ENCODE measurements at places on chromosomes 7 and 10. TPM values are rescaled to one million over a fixed set of nuclear protein-coding genes. Genes with fewer than 3 reads are reported as not detected.
A peak's percentile ranks its signal among the peaks of the same experiment; 100 is the strongest.

The DLG5 gene
- 19.3 TPM for total RNA-seq

The MMP21 gene
- total RNA-seq = not detected

The CYP3A7 gene
- 1.6 TPM for total RNA-seq

The PTF1A gene
- not detected for total RNA-seq

The ZNF277 gene
- 31.0 TPM for total RNA-seq

The ZNF248 gene
- total RNA-seq = 14.3 TPM

The OR2A12 gene
- not detected for total RNA-seq

The JCAD gene
- 67.6 TPM for total RNA-seq

GRCh38 chr10:66917104-66917503, 8.7 kb upstream of the LRRTM3 start:
- DNase-seq = no peak

DNA sequence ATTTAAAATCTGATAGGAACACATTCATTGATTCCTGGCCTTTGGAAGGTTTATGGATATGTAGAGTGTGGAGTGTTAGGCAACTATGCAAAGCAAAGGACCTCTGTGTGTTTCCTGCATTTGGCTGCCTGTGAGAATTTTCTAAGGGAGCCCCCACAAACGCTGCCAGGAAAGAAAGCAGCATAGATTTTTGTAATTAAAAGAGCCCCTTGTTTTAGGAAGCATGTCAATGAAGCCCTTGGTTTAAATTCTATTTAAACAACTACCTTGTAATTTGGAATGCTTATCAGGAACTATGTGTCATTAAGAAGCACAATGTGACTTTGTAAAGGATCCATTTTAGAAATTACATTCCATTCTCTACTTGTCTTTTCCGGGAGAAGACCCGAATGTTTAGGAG, 742.5 kb downstream of the NXPH1 start:
- DNase-seq = no peak

- no peak for DNase-seq
Observed at GRCh38 chr7:99380032-99380822, 5.7 kb downstream of the ARPC1B start.

DNA sequence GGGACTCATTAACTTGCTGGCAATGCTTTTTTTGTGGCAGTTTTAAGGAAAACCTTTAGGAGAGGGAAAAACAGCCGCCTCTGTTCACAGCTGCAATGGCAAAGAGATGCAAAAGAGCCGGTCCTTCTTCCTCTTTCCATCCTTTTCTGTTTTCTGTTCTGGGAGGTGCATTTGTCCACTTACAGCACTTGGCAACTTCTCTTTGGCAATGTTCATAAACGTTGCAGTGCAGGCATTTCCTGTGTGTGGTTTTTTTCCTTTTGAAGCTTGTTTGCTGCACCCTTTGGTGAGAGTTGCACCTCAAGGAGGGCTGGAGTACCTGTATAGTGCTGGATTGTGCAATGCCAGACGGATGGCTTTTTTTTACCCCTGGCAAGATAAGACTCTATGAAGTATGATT, 53.9 kb upstream of the HABP2 start:
- no peak for DNase-seq

GRCh38 chr7:26664735-26665416, 199.5 kb downstream of the SKAP2 start:
- DNase-seq = no peak

DNA sequence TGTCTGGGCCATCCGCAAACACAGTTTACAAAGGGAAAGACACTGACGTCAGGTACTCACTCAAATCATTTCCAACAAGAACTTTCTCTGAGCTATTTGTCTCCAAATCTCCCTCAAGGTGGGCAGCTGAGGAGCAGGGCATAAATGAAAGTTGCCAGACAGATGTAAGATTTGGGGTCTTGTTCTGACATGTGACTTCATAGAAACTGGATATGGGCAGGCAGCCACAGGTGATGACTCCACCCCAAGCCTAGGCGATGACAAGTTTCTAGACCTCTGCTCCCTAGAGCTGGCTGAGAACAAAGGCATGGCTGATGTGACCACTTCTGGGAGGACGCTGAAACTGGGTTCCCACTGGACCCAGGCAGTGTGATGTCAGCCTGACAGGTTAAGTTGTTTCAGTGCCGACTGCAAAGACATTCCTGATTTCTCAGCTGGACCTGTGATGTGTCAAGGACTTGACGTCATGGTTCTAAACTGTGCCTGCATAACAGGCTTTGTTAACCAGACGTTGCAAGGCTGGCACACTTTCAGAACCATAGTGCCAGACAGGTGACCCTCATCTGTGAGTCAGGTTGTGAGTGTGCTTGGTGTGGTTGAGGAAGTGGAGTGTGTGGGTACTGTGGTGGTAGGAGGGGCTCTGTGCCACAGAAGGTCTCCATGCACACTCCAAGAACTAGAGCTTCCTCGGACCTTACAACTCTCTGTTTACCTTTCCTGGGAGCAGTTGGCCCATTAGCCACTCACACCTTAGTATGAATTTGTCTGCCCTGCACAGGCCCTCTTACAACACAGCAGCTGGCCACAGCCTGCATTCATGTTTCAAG, 39.9 kb upstream of the EBF3 start:
- no peak for DNase-seq

- DNase-seq = no peak
Observed at GRCh38 chr10:84176836-84177474, 3.4 kb downstream of the GPR15LG start.

DNA sequence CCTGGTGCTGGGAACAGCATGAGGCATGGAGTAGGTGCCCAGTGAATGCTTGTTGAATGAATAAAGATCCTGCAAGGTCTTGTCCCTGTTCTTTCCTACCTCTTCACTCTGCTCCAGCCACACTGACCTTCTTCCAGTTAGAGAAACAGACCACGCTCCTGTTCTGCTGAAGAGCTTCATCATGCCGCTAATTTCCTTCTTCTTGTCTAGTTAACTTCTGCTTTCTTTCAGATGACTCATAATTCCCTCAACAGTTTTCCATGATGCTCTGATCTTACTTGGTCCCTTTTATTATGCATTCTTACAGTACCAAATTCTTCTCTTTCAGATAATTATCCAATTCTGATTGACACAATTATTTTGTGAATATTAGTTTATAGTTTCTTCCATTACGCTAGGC, 59.5 kb upstream of the C1QL3 start:
- DNase-seq = no peak

DNA sequence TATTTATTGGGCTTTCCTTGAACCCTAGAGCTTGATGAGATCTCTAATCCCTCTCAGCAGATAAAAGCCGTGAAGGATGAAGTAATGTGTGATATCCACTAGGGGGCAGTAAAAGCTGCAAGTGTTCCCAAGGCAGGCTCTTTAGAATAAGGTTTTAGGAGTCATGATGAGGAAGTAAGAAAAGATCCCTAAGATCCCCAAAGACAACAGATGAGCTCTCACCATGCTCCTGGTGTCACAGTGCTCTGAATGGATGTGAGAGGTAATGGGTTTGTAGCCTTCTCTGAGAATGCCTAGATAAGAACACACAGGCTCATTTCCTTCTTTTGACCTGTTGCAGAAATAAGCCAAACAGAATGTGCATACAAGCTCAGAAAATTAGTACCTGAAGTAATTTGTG, 70.4 kb upstream of the ITPRID1 start:
- DNase-seq = no peak

DNA sequence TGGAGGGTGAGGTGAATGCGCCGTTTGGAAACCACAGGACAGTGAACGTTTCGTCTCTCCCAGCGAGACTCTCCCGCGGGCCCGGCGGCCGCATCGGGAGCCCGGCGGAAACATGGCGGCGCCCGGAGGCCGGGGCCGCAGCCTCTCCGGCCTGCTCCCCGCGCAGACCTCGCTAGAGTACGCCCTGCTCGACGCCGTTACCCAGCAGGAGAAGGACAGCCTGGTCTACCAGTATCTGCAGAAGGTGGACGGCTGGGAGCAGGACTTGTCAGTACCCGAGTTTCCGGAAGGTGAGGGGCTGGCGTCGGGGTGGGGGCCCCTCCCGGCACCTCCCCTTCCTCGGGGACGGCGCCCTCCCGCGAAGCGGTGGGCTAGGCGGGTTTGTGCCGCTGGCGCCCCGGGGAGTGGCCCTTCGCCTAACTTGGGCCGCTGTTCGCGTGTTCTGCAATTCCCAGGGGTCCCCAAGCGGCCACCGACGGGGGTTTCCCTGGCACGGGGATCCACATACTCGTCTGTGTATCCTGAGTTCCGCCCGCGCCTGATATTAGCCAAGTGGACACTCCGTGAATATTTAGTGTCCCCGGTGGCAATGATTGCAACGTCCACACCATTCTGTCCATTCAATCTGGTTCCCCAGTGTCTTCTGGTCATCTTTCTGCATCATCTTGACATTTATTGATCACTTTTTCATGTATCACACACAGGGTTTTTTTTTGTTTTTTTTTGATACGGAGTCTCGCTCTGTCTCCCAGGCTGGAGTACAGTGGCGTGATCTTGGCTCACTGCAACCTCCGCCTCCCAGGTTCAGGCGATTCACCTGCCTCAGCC, 514 bp downstream of the NHLRC2 start:
- peak; percentile 77 for DNase-seq

DNA sequence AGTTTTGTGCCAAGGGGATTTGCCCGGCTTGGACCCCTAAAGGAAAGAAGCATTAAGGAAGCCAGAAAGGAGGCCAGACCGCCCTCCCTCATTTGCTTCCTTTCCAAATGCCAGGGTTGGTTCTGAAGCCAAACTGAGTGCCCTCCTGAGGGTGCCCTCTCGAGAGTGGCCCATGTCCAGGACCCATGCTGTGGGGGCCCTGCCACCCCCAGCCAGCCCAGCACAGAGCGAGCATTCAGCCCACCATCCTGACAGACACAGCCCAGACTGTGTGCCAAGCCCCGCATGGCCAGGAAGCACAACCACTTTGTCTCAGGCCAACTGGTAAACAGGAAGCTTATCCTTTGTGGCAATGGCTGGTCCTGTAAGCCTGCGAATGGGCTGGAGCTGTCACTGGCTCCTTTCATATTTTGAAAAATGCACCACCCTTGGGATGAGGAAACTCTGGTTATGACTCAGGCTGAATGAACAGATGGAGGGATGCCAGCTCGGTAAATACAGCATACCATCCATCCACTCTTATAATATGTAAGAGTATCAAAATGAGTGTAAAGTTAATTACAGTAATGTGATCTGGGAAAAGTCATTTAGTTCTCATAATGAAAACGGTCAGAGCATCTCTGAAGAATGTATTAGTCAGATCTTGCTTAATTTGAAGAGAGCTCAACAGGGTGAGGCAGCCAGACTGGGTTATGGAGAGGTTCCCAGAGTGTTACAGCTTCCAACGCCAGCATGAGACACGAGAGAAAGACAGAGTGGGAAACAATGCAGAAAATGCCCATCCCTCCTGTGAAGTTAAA, 65.0 kb downstream of the STK17A start:
- peak; percentile 71 for DNase-seq

DNA sequence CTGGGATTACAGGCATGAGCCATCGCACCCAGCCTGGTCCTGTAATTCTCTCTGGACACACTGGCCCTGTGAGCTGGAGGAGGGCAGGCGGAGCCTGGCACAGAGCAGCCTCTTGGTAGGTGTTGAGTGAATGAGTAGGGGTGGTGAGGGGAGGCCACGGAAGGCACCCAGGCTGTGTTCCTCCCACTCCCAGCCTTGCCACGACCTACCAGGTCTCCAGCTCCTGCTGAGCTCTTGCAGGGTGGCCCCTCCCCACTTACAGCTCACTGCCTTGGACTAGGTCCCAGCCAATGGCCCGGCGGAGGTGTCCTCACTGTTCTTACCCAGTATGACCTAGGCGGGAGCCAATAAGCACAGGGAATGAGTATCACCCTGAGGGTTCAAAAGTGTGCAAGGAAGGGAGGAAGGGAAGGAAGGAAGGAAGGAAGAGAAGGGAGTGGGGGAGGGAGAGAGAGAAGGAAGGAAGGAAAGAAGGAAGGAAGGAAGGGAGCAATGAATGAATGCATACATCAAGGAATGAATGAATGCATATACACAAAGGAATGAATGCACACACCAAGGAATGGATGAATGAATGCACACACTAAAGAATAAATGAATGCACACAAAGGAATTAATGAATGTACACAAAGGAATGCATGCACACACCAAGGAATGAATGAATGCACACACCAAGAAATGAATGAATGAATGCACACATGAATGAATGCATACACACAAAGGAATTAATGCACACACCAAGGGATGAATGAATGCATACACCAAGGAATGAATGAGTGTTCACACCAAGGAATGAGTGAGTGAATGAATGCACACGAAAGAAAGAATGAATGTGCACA, 45.5 kb downstream of the GTF2IRD1 start:
- no peak for DNase-seq

GRCh38 chr7:30905078-30906012, 6.3 kb upstream of the AQP1 start:
- DNase-seq = no peak

DNA sequence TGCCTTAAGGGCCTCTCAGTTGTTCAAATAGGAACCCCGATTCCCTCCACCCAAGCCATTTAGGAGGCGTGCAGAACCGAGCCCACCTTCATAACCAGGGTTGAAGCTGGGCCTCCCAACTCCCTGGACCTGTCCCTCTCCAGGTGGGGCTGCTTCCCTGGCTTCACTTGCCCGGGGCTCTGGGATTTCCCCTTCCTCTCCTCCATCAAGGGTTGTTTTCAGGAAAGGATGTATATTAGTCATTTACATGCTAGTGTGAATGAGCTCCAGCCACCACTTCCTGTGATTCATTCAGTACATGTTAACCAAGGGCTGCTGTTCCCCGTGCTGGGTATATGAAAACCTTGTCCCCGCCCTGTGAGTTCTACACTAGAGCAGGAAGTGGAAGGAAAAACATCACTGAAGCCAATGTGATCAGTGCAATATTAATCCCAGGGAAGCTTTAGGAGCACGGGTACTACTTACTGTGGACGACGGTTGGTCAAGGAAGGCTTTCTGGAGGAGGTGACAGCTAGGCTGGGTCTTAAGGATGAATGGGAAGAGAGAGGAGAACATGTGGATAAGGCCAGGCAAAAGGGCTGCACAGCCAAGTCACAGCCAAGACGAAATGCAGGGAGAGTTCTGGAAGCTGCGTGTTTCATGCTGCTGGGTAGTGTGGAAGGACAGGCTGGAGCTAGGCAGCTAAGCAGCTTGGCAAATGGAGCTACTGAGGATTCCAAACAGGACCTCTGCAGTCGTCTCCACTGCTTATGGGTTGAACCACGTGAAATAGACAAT, 150.1 kb upstream of the SHH start:
- no peak for DNase-seq

DNA sequence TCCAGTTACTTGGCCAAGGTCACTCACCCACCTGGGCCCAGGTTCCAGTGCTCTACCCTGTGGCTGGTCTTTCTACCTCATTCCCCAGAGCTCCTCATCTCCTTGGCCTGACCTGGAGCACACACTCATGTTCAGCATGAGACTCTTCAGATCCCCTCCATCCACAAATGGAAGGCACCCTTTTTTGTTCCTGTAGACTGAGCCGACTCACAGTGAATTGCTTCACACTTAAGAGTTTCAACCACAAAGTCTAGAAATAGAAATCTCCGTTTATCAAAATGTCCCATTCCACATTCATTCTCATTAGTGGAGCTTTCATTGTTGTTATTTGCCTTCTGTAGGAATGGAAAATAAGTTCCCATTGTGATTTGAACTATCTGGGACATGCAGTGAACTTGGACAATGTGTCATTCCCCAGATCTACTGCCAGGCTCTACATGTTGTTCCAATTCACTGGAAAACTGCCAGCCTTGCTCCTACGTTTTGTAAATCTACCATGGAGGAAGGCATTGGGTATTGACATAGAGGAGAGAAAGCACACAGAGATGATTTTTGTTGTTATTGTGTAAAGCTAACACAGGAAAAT, 125.3 kb upstream of the CELF2 start:
- no peak for DNase-seq
